ENCODE measurements at places on chromosomes 7 and 10.

DNA sequence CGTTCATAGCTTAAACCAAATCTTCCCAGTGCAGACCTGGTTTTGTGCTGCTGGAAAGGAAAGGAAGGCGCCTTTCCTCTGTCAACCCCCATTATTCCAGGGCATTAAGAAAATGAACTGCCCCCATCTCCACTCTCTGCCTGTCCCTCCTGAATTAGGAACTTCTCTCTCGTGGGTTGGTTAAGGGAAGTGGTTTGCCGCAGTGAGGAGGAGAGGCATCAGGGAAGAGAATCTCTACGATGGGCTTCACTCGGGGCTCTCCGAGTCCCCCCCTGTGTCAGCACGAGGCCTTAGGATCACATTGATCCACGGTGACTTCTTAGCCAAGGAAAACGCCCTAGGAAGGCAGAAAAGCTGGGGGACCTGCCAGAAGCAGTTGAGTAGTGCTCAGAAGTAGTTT is 53.9 kb upstream of the LYZL2 start:
- no peak for DNase-seq

GRCh38 chr7:110442381-110442837 is 648.5 kb upstream of the LRRN3 start:
- no peak for DNase-seq

DNA sequence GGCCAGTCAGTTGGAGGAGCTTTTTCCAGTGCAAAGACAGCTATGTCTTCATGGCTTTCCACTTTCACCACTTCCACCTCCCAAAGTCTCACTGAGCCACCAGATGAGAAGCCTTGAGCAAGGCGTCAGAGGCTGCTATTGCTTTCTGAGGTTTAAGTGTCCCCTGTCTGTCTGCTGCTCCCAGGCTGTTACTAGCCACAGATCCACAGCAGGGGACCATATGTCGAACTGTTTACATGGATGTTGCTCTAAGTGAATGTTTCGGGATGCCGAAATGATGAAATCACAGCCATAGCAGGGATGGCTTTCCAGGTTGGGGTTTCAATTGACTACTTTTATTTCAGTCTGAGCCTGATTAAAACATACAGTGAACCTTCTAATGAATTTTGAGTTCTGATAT is 88.5 kb downstream of the AVL9 start:
- no peak for DNase-seq

- DNase-seq, result no peak
Observed at GRCh38 chr10:88322324-88323063, 260.6 kb downstream of the RNLS start.

GRCh38 chr7:50356212-50356944 is 51.9 kb downstream of the IKZF1 start:
- no peak for DNase-seq

- DNase-seq, result no peak
Observed at GRCh38 chr10:106775127-106775526, 389.4 kb downstream of the SORCS1 start.

DNA sequence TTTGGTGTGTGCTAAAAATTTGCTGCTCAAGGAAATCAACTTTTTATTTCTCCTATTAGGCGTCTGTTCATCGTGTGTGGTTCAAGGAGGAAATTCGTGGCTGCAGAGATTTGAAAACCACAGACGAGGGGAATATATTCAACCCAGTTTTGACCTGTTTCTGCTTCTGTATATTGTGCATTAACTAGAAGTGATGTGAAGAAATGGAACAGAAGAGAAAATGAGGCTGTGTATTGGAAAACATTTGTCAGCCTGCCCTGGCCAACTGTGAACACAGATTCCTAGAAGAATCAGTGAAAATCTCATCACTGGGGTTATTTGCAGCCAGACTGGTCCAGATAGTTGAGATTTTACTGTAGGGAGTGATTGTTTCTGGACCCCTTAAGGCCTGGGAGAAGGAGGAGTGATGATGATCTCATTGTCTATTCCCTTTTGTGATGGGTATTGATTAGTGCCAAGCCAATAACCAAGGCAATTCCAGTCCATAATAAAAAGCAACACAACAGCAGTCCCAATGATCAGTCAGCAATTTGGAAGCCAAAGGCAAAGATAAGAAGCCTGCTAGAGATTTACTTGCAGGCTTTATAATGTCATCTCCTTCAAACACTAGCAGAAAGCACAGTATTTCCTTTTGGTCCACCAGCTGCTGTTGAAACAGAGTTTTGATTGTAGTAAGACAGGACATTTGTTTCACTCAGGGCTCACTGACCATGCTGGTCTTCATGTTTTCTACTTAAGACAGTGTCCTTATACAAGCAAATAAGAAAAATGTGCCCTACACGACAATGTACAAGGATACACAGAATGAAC is 339.4 kb downstream of the PRPF18 start:
- DNase-seq, result no peak

GRCh38 chr7:6416516-6417145 is 31.1 kb downstream of the DAGLB start:
- DNase-seq, result no peak

DNA sequence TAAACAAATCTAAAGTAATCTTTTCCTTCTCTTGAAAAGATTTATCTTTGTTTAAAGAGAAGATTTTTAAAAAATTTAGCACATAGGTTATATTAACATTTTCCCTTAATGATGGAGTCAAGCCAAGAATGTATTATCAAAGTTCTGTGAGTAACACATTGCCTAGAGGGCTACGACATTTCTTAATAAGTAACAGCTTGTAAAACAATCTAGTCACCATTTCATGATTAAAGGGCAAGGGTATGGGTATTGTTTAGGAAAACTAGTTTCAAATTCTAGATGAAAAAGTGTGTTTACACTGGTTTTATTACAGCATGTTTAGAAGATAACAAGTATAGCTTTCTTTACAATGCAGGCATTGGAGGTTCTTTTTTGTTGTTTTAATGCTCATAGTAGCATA is 28.6 kb upstream of the LAMB4 start:
- DNase-seq, result no peak

DNA sequence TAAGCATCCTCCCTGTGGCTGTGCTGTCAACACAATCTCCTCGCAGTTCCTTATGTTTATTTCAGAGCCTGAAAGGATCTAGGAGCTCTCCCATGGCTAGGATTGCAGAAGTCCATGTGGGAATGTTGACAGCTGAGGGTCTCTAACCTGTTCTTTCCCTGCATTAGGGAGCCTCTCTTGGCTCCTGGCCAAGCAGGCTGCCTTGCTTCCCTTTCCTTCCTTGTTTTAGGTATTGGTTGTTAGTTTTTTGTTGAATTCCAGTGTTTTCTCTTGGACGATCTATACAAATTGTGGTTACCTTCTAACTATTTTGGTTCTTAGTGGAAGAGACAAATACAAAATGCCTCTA is 171.8 kb downstream of the MLLT10 start:
- DNase-seq, result no peak

DNA sequence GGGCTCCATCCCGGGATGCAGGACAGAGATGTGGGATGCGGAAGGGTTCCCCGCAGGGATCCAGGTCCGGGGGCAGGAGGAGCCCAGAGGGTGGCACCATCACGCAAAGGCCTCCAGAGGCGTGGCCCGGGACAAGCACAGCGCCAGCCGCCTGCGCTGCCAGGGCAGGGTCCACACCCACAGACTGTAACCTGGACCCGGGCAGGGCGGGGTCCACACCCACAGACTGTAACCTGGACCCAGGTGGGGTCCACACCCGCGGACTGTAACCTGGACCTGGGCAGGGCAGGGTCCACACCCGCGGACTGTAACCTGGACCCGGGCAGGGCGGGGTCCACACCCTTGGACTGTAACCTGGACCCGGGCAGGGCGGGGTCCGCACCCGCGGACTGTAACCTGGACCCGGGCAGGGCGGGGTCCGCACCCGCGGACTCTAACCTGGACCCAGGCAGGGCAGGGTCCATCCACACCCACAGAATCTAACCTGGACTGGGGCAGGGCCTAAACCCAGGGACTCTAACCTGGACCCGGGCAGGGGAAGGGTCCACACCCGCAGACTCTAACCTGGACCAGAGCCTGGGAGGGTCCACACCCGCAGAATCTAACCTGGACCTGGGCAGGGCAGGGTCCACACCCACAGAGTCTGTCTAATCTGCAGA is 37.5 kb upstream of the SUN1 start:
- DNase-seq, result no peak

DNA sequence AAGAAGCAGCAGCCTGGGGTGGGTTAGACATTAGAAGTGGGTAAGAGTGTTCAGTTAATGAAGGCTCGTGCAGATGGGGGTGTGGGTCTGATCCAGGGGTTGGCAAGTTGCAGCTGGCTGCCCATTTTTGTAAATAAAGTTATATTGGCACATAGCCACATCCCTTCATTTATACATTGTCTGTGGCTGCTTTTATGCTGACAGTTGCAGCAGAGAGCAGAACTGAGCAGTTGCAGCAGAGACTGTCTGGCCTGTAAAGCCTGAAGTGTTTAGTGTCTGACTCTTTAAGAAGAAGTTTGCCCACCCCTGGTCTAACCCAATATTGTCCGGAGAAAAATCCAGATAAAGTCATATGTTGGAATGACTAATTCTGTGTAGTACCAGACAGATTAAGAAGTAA is 38.1 kb downstream of the GLRX3 start:
- no peak for DNase-seq

DNA sequence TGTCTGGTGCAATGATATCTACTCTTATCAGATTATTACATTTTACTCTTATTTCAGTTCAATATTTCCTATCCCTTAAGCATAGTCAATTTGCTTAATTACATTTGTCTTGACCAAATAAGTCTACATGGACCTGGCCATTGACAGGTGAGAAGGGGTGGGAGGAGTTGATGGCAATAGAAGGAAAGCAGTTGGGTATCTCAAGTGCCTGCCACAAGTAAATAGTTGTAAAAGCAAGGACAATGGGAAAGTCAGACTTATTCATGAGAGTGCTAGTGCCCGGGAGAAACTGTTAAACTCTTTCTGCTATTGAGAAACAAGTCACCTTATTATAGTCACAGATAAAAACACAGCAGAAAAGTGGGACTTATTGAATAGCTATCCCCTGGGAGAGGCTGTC is 32.4 kb upstream of the HGF start:
- DNase-seq, result no peak

DNA sequence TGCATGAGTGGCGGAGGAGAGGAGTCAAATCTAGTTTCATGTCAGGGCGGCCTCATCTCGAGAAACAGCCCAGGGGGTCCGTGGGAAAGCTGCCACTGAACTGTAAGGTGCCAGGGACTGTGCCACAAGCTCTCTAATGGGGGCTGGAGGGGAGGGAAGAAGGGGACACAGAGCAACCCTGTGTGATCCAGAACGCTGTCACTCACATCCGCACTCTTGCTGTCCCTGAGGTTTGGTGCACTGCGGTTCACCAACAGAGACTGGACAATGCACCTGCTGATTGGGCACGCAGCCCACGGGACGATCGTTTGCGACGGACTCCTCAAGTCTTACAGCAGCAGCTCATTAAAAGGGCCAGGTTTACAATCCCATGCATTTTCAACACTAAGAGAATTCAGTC is 47.7 kb downstream of the AMZ1 start:
- no peak for DNase-seq

DNA sequence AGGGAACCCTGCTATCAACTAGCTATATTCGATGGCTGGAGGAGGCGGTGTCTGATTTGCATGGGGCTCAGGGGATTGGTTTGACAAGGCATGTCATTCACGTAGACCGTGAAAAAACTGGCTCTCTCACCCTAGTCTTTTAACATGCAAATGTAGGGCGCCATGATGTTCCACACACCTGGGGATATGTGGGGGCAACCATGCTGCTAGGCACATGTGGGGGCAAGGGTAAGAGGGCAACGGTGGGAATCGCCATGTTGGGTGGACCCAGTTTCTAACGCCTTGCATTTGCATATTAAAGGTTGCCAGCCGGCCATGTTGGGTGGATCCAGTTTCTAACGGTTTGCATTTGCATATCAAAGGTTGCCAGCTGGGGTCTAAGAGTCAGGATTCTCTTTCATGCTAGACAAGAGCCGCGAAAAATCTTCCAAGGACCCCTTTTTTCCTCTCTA is 419.2 kb upstream of the NFE2L3 start:
- DNase-seq, result no peak

DNA sequence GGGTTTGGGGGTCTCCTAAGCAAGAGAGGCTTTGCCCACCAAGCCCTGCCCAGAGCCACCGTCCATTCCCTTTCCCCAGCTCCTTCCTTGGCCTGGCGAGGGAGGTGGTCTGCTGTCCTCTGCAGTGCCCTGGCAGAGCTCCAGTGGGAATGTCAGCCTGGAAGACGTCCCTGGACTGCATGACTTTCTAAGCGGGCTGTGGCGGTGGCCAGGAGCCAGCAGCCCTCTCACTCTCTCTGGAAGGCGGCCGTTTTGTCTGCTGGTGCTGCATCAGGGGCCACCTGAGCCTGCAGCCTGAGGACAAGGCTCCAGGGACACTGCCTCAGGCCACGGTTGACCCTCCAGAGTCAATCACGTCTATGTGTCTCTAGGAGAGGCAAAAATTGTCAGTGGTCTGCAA is 271.0 kb downstream of the SKAP2 start:
- DNase-seq, result no peak

- DNase-seq, result no peak
Observed at GRCh38 chr10:121572859-121573537, 25.2 kb downstream of the FGFR2 start.

GRCh38 chr10:93150289-93150688 is 76.6 kb downstream of the CYP26A1 start:
- no peak for DNase-seq

DNA sequence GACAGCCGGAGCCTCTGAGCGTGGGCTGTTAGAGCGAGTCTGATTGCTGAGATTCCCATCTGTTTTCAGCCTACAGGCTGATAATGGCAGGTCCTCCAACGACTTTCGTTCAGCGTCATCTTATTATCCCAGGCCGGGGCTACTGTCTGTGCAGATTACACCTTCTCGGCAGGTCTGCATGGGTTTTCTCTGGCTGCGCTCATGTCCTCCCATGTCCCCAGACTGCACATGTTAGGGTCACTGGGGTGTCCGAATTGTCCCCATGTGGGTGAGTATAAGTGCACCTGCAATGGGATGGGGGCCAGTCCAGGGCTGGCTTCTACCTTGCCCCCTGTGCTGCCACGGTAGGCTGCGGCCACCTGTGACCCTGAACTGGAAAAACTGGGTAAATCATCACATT is 257.8 kb downstream of the COBL start:
- DNase-seq, result no peak

DNA sequence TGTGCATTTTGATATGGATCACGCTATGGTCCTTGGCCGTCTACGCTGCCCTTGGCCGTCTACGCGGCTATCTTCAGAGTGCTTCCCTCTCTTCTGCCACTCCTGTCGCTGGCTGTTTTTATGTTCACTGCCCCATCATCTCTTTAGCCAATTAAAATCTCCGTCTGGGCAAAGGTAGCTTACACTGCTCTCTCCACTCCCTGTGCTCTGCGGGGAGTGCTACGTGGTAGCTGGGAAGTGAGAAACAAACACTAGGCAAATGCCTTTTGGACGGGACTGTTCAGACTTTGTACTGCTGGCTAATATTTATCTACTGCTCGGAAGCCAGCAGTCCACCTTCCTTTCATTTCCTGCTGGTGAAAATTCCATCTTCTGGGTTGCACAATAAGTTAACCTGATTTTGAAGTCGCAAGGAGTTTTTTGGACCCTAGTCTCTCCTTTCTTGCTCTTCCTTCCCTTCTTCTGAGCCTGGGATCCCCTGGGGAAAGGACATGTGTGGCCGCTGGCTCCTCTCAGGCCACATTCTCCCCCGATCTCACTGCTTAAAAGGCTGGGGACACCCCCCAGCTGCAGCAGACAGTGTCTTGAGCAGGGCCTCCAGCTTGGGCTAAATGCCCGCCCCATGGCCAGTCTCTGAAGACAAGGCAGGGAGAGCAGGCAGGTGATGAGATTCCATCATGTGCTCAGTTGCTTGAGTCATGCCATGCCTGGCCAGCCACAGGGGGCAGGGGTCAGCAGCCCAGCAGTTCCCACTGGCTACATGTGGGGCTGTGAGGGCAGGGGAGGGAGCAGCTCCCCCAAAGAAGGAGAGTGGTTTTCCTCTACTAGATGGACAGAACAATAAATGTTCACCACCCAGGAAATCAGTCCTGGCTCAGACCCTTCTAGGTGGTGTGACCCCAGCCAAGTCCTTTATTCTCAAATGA is 25.5 kb upstream of the RBM33 start:
- no peak for DNase-seq

Measured in stimulated activated CD8-positive, alpha-beta memory T cell treated with anti-CD3 and anti-CD28 coated beads, Interleukin-7, amount 100 ng/mL, for 1 hour (primary cell).